ENCODE measurements at places on chromosomes 16 and 17.

GRCh38 chr16:1152651-1153259 lies at the start of gene CACNA1H:
CACNA1H (plus strand) TSS chr16:1153106; CDS start chr16:1153738, 632 bp downstream.
- ATAC-seq: no peak

- no peak for ATAC-seq
Measured at GRCh38 chr17:35238821-35239220, 4.1 kb upstream of the SLFN5 start.

- no peak for ATAC-seq
Measured at GRCh38 chr17:16036261-16036660, 36.6 kb downstream of the TTC19 start.

GRCh38 chr17:65017207-65017774 lies 39.2 kb downstream of the GNA13 start:
- no peak for ATAC-seq

DNA sequence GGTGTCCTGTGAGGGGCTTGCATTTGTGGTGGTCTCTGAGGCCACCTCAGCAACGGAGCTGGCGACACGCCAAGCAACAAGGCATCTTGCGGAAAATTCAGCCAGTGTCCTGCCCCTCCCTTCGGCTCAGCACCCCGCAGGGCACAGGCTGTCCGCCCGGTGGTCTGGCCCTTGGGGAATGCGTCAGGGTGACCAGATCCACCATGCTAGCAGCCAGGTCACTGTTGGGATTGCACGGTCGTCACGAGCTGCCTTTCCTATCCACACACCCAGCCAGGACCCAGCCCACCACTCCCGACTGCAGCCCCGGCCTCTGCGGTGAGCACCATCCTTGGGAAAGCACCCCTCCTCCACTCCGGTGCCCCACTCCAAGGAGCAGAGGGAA lies 221.2 kb downstream of the NTN1 start:
- ATAC-seq: no peak
